ENCODE measurements at places on chromosomes 1 and 21. TPM values are rescaled to one million over a fixed set of nuclear protein-coding genes. Genes with fewer than 3 reads are reported as not detected.

The AVPR1B gene
- total RNA-seq, result 0.78 TPM

The S100A3 gene
- total RNA-seq, result not detected

The TMEM52 gene
- 107 TPM for total RNA-seq

GRCh38 chr1:63799307-63799706, 25.5 kb downstream of the ROR1 start:
- no peaks in the 10 kb centered on the region for H3K27me3 ChIP-seq
- H3K36me3 ChIP-seq, result no peaks in the 10 kb centered on the region
- no peak overlapping the region for H3K4me3 ChIP-seq
- DNase-seq, result no peak
- H3K27ac ChIP-seq, result no peak overlapping the region

DNA sequence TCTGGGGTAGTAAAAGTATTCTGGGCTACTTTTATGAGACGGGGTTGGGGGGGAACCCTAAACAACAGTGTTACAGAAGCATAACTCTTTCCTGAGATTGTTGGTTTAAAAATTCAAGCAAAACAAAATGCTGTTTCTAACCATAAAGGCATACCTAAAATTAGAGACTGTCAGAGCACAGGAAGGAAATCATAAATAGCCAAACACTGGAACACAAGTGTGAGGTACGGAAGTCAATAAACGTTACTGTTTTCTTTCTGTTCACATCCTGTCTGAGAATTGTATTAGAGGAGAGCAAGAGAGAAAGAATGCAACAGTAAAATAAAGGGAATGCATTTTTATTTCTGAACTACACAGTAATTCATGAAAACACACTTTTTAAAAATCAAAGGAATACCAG, 42.8 kb upstream of the IL12RB2 start:
- no peak for DNase-seq
- no peak overlapping the region for H3K27ac ChIP-seq
- no peaks in the 10 kb centered on the region for H3K27me3 ChIP-seq
- no peaks in the 10 kb centered on the region for H3K4me1 ChIP-seq
- no peak overlapping the region for H3K4me3 ChIP-seq

GRCh38 chr1:42950116-42950481, 8.6 kb downstream of the SLC2A1 start:
- H3K4me3 ChIP-seq, result no peak overlapping the region
- H3K4me1 ChIP-seq, result peaks cover 33% of the 10 kb centered on the region
- H3K36me3 ChIP-seq, result no peaks in the 10 kb centered on the region
- no peaks in the 10 kb centered on the region for H3K27me3 ChIP-seq
- H3K27ac ChIP-seq, result no peak overlapping the region
- DNase-seq, result no peak

DNA sequence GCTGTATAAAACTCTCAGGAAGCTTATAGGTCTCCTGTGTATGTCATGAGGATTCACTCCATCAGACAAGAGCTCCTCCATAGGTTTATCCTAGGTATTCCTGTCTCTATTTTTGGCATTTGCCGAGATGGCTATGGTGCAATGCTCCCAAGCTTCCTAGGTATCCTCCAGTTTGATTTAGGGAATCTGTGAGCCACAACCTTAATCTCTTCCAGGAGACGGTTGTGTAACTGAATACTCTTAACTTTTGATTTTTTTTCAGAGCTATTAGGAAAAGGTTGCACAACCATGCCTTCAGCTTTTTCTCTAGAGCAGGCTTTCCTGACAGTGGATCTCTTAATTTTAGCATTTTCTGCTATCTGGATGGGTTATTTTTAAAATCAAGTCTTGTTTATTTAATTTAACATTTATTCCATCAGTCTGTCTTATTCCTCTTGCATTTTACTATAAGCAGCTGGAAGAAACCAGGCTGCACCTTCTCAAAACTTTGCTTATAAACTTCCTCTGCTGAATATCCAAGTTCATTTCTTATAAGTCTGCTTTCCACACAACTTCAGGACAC, 69.4 kb upstream of the BACE2 start:
- no peaks in the 10 kb centered on the region for H3K36me3 ChIP-seq
- no peaks in the 10 kb centered on the region for H3K4me1 ChIP-seq
- no peak overlapping the region for H3K27ac ChIP-seq
- no peak for DNase-seq

DNA sequence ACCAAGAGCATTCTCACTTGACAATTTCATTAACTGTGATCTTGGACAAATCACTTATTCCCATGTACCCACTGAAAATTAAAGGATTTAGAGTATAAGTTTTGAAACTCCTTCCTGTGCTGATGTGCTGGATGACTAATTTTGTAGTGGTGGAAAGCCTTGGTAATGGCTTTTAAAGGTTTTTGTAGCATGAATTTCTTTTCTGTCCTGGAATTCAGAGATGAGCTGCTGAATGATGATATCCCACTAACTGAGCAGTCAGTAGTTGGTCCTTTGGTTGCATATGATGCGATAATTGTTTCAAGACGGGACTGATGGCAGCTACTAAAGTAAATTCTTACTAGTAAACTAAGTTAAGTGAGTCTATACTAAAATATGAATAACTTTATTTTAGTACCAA, 5.2 kb downstream of the RPL5 start:
- no peak overlapping the region for H3K27ac ChIP-seq
- H3K4me1 ChIP-seq, result peaks cover 59% of the 10 kb centered on the region
- no peak overlapping the region for H3K4me3 ChIP-seq
- H3K27me3 ChIP-seq, result no peaks in the 10 kb centered on the region
